ENCODE measurements at places on chromosomes 7 and 10.

DNA sequence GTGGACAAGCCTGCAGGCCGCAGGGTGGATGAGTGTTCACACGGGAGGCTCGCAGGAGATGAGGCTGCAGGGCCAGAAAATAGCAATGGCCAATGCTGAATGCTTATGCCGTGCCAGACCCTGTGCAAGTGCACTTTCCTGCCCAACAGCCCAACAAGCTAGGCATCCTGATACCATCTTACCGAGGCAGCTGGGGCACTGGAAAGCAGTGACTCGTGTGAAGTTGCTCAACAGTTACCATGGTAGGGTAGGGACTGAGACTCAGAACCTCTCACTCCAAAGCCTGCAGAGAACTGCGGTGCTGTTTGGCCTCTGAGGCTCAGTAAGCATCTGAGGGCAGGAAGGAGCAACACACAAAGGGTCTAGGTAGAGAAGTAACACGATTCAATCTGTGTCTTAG lies 43.7 kb downstream of the JAZF1 start:
- DNase-seq = no peak

DNA sequence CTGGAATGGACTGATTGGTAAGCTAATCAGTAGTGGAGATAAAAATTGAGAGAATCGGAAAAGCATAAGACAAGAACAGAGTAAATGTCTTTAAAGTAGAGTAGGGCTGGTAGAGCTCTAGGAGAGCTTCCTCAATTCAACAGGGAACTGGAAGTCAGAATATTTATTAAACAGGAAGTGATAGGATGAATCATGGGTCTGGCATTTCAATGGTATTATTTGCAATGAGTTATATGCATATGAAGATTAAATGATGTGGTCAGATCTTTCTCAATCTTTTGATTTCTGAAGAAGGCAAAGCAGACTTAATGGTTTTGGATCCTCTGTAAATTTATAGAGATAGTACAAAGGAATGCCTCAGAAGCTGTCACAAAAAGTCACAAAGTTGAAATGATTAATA lies 349.0 kb downstream of the HPSE2 start:
- no peak for DNase-seq

DNA sequence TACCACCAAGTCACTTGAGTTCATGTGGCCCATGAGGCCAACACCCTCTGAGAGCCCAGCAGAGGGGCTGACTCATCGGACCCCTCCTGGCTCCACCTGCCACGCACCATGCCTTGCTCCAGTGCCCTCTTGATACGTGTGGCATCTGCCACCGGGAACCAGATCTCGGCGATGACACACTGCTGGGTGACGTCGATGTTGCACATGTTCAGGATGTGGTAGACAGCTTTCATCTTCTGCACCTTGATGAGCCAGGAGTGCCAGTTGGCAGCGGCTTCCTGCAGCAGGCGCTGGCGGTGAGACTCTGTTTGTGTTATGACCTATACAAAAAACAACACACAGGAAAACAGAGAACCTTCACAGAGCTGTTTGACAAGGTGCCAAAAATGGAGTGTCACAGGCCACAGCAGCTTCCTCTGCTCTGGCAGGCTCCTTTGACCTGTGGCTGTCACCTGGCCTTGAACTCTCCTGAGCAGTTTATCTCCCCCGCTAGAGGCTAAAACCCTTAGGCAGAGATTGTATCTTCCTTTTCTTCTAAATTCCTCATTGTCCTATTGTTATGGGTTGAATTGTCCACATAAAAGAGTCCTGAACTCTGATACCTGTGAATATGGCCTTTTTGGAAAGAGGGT lies 45.2 kb upstream of the TMEM213 start:
- DNase-seq = peak; percentile 98

- DNase-seq = no peak
Observed at GRCh38 chr7:127900732-127901685, 130.2 kb downstream of the LRRC4 start.

DNA sequence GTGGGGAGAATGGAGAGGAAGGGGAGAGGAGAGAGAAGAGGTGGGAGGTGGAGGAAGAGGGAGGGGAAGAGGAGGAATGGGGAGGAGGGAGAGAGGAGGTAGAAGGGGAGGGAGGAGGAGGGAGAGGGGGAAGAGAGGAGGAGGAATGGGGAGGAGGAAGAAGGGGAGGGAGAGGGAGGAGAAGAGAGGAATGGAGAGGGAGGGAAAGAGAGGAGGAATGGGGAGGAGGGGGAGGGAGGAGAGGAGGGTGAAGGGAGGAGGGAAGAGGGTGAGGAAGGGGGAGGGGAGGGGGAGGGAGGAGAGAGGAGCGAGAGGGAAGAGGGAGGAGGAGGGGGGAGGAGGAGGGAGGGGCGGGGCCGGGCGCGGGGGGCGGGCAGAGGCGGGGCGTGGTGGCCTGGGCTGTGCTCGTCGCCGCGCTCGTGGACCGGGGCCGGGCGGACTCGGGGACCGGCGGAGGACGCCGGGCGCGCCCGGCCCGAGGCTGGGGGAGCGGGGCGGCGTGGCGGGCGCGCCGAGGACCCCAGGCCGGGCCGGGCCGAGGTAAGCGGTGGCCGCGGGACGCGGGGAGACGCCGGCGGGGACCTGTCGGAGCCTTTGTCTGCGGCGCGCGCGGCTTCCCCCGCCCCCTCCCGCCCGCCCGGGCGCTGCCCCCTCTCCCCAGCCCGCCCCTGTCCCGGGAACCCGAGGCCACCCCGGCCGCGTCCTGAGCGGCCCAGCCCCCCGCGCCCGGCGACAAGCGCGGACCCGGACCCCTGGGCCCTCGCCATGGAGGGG lies at the start of gene SLC29A4:
Gene SLC29A4, plus strand, starts transcription at position 401 of the 774 bp plus-strand sequence. CDS start 4,874 bp downstream, outside the sequence.
- DNase-seq = no peak

Measured in naive thymus-derived CD4-positive, alpha-beta T cell (primary cell).